ENCODE measurements at places on chromosomes 1 and 21.
A peak's percentile ranks its signal among the peaks of the same experiment; 100 is the strongest.

DNA sequence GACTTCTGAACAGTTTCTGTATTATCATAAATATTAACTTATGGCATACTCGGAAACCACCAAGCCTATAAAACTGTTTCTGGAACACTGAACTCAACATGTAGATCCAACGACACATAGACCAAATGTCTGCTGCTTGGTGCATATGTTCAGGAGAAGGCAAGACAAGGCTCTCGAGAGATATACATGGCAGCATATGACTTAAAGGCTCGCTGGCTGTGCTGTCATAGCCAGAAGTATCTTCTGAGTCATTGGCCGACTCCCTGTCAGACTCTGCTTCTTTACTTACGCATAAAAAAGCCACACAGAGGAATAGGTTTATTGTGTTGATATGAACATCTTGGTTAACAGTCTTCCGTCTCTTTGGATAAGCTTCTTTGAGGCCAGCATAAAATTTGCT is 60.6 kb downstream of the LYST start:
- DNase-seq = no peak

DNA sequence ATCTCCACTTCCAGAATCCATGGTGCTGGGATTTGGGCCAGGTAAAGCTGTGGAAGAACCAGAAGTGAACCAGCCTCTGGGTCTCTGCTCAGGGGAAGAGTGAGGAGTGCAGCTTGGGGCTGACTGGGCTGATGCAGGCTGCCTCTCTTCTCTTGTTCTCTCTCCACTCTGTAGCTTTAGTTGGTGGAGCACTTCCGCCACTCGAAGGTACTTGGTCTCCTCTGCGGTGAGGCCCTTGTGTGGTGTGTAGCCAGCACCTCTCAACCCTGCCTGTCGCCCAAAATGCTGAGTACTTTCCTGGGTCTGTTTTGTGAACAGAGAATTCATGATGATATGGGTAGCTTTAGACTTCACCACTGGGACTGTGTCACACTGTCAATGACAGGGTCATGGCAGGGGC is 63.2 kb downstream of the URB2 start:
- DNase-seq = peak; percentile 16

GRCh38 chr1:39754906-39755504 is 16.1 kb downstream of the OXCT2 start:
- DNase-seq = no peak

DNA sequence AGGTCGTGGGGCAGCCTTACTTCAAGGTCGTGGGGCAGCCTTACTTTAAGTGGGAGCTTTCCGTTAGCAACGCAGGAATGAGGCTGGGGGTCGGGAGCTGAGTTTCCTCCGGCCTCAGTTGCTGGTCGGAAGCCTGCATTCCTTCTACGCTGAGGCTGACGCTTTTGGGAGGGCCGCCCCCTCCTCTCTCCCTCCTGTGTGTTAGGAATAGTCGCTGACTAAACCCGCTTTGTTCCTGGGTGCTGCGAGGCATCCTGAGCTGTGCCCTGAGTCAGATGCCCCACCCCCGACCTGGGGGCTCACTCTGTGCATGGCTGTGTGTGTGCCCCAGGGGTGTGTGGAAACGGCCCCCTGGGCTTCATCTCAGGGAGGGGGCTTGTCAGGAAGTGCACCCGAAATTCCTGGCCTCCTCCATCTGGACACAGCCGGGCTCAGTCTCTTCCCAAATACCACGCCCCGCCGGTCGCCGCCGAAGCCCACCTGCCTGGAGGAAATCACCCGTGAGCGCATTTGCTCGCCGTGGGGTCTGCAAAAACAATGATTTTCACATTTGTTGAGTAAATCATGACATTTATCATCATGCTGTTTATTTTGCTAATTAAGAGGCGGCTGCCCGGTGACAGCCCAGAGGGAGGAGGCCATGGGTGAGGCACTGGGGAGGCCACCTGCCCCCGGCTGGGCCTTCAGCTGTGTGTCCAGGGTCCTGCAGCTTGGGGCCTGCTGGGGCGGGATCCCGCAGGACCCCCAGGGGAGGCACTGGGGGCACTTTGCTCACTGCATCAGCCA is 121.4 kb downstream of the PRDM16 start:
- DNase-seq = no peak

DNA sequence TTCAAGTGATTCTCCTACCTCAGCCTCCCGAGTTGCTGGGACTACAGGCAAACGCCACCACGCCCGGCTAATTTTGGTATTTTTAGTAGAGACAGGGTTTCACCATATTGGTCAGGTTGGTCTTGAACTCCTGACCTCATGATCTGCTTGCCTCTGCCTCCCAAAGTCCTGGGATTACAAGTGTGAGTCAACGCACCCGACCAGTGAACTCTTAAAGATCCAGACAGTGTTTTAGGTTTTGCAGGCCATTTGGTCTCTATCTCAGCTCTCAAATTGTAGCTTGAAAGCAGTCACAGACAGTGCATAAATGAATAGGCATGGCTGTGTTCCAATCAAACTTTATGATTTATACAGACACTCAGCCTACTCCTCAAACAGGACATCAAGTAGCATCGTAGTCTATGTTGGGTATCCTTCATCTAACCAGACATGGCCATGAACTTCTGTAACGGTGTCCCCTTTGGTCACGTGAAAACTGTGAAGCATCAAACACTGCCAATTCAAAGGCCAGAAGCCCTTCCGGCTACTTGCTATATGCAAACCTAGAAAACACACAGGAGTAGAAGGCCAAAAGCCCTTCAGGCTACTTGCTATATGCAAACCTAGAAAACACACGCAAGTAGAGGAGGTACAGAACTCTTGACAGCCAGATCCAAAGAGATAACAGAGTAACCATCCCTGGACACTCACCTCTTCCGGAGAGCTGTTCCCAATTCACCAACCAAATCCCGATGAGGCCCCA is 3.1 kb downstream of the FUCA1 start:
- no peak for DNase-seq

GRCh38 chr1:181551249-181551648 is 67.9 kb downstream of the CACNA1E start:
- no peak for DNase-seq

DNA sequence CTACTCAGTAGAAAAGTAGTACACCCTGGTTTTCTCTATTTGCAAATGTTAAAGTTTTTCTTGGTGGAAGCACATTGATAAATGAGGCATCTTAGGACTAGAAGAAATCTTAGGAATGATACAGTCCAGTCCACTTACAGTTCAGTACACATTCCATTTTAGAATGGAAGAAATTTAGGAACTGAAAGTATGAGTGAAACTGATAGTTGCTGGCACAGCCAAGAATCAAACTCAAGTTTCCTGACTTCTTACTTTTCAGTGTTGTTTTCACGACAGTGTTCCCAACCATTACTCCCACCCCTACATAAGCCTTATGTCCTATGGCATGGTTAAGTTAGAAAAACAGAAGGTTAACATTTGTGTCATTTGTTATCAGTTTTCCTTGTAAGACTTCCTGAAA is 258.5 kb downstream of the BACH1 start:
- DNase-seq = no peak

GRCh38 chr1:212628813-212629415 is 20.4 kb downstream of the ATF3 start:
- DNase-seq = no peak

- DNase-seq = no peak
Measured at GRCh38 chr1:95085376-95085775, 12.6 kb upstream of the ALG14 start.

DNA sequence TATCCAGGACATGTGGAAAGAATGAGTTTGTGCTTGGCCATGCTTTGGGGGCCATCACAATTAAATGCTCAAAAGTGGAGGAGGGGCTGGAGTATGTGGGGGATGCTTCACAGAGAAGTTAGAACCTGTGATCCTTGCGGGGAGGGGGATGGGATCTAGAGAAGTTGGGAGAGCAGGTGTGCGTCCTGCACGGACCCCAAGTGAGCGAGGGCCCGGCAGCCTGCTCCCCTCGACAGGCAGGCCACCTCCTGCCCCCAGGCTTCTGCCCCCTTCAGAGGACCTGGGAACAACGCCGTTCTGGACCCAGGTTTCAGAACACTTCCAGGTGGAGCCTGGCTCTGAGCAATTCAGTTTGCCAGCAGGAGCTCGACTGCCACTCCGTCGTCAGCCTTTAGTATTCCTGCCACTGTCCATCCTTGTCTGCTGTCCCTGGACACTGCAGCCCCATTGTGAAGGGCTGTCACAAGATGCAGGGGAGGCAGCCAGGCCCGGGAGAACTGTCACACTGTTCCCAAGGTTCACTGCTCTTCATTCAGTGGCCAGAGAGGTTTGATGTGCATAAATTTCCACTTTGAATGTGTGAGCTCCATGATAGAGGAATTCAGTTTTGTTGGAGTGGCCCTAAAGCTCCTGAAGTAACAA is 112.2 kb downstream of the DHRS3 start:
- no peak for DNase-seq

- DNase-seq = no peak
Measured at GRCh38 chr1:72432645-72433267, 150.4 kb upstream of the NEGR1 start.

DNA sequence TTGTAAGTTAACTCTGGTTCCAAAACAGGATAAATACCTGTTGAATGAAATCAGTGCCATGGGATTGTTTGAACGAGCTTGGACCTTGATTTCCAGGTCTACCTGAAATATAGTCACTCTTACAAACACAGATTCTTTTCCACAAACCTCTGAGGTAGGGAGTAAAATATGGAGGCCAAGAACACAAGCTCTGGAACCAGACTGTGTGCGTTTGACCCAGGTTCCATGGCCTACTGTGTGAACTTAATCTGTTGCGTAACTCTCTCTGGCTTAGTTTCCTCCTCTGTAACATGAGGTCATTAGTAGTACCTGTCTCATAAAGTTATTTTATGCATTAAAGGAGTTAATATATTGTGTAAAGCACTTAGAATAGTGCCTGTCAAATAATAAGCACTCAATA is 25.1 kb downstream of the DENND2D start:
- DNase-seq = no peak

DNA sequence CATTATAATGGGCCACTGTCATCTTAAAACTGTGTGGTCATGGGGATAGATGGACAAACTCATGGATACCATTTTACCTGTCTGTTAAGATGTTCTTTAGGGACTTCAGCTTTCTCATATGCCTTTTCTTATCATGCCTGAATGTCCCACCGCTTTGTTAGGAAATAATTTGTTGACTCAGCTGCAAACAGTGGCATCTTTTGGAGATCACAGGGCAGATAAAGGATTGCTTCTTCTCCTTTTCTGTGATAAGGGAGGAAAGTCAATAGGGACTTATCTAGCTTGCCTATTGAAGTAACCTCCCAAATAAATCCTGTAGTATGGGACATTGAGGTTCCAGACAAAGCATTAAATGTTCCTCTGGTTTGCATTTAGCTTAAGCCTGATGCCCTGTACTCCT is 79.8 kb upstream of the KIAA0040 start:
- DNase-seq = no peak

DNA sequence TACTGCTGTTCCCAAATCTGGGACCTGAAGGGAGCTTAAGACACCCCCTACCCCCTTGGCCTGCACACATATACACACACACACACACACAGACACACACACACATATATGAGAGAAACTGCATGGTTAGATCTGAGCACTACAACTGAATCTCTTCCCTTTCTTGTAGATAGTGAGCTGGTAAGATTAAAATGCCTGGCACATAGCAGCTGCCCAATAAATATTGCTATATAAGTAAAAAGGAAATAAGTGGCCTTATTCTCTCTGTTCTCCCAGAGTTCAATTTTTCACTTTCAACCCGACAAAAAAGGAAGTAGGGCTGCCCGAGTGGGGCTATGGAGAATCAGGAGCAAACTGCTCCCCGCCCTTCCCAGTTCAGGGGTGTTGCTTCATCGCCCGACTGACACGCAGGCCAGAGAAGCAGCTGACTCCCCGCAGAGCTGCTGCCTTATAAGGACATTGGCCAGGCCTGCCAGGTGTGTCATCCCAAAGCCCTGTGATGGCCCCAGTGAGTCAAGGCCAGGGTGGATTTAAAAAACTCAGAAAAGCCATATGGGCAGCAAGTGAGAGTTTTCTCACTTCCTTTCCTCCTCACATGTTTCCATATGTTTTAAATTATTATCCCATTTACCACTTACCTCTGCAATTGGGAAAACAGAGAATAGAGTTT is 106.5 kb upstream of the SLC44A3 start:
- no peak for DNase-seq

- DNase-seq = no peak
Measured at GRCh38 chr1:115453666-115454065, 115.6 kb upstream of the NGF start.

GRCh38 chr1:156481527-156481926 is 19.0 kb downstream of the MEF2D start:
- DNase-seq = no peak

DNA sequence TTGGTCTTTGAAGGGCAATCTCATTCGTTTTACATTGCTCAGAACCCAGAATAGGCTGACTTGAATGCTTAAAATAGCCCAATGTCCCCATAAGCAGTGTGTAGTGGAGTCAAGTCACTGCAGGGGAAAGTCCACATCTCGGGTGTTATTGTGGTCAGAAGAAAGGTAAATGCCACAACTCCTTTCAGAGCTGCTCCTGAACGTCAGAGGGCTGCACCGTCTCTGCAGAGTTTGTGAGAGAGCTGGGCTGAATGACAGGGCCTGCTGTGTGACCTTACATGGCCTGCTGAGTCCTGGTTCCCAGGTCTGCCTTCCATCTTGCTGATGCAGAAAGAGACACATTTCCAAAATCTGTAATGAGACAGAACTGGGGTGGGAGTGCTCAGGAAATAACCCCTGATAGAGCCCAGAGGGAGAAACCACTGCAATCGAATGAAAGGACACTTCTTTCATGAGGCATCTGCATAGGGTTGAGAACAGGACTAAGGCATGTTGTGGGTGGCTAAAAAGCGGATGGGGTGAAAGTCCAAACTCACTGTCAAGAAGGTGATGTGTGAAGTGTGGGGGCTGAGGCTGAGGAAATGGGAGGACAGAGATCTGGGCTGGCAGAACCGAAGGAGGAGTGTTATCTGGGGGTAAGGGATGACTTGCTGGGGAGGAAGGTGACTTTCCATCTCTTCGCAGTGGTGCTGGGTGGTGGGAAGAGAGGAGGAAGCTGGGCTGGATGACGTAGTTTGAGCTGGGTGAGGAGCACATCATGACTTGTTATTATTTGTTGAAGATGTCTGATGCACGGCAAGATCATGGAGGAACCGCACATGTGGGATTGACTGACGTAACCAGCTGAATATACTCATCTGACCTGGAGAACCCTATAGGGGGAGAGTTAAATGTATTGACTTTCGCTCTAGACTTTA is 33.7 kb downstream of the XCL2 start:
- no peak for DNase-seq

- no peak for DNase-seq
Measured at GRCh38 chr21:36047139-36047538, 13.2 kb downstream of the SETD4 start.

DNA sequence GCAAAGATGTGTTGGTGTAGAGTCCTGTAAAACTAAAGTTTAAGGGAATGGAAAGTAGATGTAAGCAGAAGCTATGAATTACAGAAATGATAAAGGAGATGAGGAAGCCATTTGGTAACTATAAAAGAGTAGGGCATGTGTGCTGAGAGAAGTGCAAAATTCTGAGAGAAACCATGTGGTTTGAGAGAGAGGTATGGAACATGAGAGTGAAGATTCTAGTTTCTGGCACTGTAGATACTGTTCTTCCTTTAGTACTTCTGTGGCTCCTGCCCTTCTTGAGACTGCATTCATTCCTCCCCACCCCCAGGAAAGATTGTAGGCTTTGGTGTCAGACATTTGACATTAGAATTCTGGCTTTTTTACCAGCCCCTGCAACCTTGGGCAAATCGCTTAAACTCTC is 15.4 kb downstream of the RALGPS2 start:
- DNase-seq = no peak

GRCh38 chr1:162856260-162856659 is 4.7 kb downstream of the CCDC190 start:
- DNase-seq = no peak

Measured in CD4-positive, alpha-beta T cell treated with Interleukin-17A for 4 hours (primary cell).